Gastrocnemius medialis (tissue), 4 donors: ENCODE measurements at places on chromosomes 7 and 10. TPM values are rescaled to one million over a fixed set of nuclear protein-coding genes. Genes with fewer than 3 reads are reported as not detected.

Gene ARID5B
- 292 TPM for total RNA-seq

Gene SORCS1
- 0.36 TPM for total RNA-seq

Gene DDC
- 1.3 TPM for total RNA-seq

Gene SVIL
- 1,354 TPM for total RNA-seq

Gene ADAM12
- total RNA-seq, result 0.10 TPM

Gene FEZF1
- not detected for total RNA-seq

DNA sequence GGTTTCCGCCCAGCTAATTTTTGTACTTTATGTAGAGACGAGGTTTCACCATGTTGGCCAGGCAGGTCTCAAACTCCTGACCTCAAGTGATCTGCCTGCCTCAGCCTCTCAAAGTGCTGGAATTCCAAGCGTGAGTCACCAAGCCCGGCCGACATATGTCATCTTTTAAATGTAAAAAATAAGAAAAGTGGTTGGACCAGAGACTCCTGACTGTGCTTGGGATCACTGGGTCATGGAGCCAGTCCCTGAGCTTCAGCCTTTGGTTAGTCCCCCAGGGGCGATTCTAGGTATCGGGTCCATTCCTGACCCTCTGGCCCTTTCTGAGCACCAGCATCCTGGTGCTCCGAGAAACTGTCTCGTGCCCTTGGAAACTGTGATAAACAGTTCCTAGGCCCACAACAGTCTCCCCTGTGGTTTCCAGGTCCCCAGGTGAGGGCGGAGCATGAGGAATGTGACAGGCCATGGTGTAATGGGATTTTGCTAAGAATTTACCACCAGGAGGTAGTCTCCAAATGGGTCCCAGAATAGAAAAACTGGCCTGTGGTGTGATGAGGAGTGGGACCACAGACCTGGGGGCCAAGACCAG, 32.8 kb downstream of the UBTD1 start:
- no peak for DNase-seq

DNA sequence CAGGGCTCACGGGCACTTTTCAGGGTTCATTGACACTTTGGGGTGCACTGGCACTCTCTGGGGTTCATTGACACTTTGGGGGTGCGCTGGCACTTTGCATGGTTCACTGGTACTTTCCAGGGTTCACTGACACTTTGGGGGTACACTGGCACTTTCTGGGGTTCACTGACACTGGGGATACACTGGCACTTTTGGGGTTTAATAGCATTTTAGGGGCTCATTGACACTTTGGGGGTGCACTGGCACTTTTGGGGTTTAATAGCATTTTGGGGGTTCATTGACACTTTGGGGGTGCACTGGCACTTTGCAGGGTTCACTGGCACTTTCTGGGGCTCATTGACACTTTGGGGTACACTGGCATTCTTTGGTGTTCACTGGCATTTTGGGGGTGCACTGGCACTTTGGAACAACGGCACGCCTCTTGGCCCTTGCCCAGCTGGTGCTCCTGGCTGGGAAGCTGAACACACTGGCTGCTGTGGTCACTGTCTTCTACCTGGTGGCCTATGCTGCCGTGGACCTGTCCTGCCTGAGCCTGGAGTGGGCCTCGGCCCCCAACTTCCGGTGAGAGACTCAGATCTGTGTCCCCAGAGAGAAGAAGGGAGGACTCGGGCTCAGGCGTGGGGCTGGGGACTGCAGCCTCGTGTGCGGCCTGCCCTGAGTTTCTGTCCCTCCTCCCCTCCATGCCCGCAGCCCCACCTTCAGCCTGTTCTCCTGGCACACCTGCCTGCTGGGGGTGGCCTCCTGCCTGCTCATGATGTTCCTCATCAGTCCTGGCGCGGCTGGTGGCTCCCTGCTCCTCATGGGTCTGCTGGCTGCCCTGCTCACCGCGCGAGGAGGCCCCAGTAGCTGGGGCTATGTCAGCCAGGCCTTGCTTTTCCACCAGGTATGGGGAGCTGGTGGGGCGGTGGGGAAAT, 6.2 kb upstream of the TRIP6 start:
- DNase-seq, result no peak

DNA sequence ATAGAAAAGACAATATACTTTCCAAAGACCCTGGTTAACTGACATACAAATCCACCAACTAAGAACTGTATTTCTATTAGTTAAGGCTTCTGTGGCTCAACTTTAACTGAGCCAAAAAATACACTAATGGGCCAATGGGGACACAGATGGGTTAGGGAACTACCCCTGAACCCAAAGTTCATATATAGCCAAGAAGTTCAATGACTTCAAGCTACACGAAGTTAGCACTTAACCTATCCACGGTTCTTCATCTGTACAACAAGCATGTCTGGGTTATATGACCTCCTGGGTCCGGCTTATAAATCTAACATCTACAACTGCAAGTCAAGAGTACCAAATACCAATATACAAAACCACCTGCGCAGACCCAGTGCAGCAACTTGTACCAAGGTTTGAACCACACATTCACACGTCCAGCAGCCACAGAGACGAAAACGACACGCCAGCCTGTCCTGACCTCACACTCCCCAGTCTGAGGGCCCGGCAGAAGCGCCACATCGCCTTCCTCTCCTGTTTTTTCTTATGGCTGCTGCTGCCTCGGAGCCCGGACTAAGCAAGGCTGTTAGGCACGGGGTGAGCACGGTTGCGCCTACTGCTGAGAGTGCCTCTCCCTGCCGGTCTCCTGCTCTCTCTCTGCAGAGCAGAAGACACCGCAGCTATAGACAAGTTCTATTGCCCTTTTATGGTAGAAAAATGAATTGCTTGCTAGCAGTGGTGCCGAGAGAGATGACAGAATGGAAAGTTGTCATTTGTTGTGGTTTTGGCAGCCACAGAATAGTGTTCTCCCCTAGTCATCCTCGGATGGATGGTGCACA, 86.3 kb downstream of the RNF216 start:
- DNase-seq, result no peak

DNA sequence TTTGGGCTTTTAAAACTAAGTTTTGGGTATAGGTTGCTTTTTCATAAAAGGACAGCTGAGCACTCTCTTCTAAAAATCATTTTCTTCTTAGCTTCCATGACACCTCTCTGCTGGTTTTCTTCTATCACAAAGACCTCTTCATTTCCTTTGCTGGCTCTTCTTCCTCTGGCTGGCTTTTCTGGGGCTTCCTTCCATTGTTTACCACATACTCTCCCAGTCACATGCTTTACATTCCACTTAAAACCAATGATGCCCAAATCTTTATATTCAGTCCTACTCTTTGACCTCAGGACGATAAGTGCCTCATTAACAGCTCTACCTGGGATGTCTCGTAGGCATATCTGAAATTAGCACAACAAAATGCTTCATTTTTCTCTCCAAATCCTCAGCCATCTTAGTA, 26.8 kb downstream of the FAM133B start:
- no peak for DNase-seq

DNA sequence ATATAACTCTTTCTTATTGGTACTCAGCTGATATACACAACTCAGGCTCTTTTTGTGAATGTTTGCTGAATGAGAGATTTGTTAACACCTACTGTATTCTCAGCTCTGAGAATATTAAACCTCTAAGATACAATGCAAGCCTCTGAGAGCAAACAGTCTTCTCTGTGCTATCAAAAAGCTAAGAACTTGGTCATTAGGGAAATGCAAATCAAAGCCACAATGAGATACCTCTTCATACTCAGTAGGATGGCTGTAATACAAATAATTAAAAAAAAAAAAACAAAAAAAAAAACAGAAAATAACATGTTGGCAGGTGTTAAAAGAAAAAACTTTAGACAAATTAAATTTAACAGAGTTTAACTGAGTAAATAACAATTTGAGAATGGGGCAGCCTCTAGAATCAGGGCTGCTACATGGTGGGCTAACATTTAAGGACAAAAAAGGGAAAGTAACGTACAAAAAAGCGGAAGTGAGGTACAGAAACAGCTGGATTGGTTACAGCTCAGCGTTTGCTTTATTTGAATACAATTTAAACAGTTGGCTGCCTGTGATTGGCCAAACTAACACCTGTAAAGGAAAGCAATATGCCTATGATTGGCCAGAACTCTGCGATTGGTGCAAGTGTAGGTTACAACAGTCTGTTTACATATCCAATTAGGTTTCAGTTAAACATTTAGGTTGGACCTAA, 14.8 kb upstream of the MTURN start:
- DNase-seq, result no peak

GRCh38 chr7:129741743-129742213, 130.3 kb downstream of the NRF1 start:
- DNase-seq, result peak; percentile 31

DNA sequence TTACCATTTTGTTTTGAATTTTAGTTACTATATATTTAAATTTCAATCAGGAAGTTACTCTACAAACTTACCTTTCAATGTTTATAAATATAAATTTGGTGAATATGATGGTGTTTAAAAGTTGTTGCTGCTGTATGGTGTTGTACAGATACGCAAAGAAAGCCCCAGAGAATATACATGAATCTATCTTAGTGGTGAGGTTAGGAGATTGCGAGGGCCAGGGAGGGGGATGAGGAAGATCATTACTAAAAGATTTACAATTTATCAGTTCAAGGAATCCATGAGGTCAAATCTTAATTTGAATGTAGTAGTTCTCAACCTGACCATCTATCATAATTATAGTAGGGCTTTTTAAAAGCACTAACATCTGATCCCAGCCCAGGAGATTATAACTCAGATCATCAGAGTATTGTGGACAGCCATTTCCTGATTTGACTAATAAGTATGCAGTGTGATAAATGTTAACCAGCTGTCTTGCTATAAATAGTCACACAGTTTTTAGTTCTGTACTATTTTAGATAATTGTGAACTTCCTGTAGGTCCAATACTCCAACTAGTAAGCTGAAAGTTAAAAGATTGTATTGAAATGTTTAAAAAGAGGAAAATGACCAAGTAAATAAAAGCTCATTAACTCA, 23.6 kb downstream of the FAM3C start:
- DNase-seq, result no peak

DNA sequence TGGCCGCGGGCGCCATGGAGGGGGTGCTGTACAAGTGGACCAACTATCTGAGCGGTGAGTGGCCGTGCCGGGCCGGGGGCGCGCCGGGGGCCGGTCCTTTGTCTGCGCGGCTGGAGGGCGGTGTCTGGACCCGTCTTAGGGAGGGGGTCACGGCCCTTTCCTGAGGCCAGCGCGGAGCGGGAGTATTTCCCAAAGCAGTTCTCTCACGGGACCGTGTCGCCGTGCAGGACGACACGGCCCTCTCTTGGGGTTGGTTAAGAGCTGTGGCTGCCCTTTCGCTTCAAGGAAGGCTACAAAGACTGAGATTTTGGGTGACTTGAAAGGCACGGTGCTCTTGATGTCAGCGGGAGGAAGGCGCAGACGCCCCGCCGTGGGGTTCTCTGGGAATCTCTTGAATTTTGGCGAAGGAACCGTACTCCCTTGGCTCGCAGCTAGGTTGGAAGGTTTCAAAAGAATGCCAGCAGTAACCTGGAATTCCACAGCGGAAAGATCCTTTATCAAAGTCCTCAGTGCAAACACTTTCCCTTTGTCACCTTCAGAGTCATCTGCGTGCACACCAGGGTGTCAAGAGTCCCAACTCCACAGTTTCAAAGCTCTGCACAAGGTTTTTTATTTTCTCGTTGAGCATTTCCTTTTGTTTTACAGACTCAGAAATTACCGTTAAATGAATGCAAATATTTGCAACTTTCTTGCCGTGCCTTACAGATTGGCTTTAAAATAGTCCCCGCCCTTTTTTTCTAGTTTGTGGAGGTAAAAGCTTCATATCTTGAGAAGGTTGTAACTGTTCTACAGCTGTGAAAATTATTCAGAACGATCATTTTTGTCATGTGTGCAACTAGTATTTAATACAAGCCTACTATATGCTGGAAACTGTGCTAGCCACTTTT, 780 bp downstream of the PLEKHA8 start:
- DNase-seq, result no peak

- no peak for DNase-seq
These were observed 2.1 kb upstream of the C10orf71 start for GRCh38 chr10:49296836-49297235.

DNA sequence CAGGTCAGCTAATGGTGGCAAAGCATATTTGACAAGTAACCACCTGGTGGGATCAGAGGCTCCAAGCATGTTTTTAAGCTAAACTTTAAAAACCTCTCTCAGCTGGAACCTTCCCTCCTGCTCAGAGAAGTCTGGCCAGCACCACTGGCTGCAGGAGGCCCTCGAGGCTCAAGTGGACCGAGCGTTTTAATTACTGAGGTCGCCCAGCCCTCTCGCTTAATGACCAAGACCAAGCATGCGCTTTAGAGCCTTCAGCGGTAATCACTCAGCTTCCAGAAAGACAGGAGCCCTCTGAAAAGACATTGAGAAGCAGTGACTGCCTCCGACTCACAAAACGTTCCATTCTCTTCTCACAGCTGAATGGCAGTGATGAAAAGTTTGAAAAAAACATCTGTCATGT, 383.4 kb upstream of the ADARB2 start:
- no peak for DNase-seq

DNA sequence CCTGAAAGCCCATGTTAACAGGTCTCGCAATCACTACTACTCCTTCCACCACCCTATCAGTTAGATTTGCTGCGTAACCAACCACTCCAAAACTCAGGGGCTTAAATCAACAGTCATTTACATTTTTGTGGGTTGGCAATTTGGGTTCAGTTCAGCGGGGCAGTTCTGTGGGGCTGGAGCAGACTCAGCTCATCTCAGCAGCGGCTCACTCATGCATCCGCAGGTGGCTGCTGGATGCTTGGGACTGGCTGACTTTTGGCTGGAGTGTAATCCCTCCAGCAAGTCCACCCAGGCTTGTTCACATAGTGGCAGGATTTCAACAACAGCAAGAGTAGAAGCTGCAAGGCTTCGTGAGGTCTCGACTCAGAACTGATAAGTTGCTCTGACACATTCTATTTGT, 79.2 kb downstream of the NEUROD6 start:
- DNase-seq, result no peak

DNA sequence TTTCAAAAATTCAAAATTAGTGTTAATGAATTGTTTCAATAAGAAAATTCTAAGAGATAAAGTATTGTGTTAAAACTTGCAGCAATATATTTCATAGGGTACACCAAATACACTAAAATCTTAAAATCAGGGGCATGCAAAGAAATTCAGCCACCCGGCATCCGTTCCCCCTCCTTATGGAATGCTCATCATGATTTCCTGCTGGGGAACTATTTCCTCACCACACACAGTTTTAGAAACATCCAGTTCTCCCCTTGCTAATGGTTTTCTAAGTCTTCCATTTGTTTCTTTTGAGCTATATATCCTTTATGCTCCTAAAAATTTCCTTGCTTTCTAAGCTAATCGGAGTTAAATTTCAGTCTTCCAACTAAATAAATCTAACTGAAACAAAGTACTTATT, 60.7 kb downstream of the CHCHD3 start:
- no peak for DNase-seq

GRCh38 chr10:117601716-117602115, 59.2 kb downstream of the EMX2 start:
- DNase-seq, result no peak
